Mesendoderm (in vitro differentiated cells): ENCODE measurements at places on chromosomes 2 and 18.

DNA sequence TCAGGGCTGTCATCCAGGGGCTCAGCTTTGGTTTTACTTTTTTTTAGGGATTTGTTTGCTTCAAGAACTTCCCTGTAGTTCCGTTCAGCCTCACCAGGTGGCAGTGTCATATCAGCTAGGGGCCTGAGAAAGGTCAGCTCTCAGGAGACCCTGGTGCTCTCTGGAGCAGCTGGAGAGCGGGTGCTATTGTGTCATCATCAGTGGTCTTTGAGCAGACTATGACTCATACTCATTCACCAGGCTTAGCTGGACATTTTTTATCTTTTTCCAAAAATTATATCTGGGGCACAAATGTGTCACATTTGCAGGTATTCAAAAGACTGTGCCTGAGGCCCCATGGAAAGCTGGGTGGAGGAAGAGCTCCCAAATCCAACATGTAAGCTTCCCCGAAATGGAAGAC, 24.4 kb downstream of the ZNF892 start:
- DNase-seq: peak; percentile 90

DNA sequence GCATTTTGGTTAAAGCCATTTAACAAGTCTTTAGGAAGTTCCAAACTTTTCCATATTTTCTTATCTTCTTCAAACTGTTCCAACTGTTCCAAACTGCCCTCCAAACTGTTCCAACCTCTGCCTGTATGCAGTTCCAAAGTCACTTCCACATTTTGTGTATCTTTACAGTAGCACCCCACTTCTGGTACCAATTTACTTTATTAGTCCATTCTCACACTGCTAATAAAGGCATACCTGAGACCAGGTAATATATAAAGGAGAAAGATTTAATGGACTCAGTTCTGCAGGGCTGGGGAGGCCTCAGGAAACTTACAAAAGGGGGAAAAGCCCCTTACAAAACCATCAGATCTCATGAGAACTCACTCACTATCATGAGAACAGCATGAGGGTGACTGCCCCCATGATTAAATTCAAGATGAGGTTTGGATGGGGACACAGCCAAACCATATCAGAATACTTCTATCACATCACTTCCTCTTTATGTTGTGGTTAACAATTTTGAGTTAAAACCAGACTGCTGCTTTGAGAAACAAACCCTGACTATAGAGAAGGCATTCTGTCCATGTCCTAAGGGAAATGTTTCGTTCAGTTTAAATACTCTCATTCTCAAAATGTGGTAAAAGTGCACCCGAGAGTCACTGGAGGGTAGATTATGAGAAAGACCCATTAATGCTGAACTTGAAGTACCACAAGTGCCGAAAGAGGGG, 11.0 kb downstream of the IL18R1 start:
- DNase-seq: no peak

DNA sequence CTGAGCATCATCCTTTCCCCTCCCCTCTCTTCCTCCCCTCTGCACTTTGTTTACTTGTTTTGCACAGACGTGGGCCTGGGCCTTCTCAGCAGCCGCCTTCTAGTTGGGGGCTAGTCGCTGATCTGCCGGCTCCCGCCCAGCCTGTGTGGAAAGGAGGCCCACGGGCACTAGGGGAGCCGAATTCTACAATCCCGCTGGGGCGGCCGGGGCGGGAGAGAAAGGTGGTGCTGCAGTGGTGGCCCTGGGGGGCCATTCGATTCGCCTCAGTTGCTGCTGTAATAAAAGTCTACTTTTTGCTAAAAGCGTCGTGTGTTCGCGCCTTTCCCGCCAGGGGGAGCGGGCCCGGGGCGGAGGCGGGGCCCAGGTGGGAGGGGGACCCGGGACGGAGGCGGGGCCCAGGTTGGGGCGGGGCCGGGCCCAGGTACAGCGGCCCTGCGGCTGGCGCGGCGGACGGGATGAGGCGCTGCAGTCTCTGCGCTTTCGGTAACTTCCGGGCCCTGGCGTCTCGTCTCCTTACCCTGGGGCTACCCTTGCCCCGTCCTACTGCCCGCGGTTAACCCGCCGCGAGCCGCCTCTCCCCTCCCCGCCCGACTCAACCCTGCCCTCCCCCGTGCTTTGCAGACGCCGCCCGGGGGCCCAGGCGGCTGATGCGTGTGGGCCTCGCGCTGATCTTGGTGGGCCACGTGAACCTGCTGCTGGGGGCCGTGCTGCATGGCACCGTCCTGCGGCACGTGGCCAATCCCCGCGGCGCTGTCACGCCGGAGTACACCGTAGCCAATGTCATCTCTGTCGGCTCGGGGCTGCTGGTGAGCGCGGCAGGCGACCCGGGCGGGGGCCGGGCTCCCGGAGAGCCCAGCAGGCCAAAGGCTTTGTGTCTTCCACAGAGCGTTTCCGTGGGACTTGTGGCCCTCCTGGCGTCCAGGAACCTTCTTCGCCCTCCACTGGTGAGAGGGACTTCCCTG, at the start of gene KRTCAP3:
KRTCAP3 (plus strand) TSS at position 424 of the 962 bp plus-strand sequence; CDS start at position 456, 32 bp downstream.
- DNase-seq: peak; percentile 94

DNA sequence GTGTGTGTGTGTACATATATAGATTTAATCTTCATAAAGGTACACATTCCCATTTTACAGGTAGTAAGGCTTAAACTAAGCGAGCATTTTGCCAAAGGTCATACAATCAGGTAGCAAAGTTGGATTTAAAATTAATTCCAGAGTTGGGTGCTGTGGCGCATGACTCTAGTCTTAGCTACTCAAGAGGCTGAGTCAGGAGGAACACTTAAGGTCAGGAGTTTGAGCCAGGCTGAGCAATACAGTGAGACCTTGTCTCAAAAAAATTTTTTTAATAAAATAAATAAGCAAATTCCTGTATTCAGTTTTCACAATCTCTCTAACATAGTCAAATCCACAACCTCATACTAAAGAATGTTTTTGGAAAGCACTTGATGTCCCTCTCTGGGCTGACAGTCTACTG, 111.5 kb upstream of the LDLRAD4 start:
- DNase-seq: no peak

GRCh38 chr2:113282747-113283533, 4.2 kb upstream of the PAX8 start:
- DNase-seq: peak; percentile 68

DNA sequence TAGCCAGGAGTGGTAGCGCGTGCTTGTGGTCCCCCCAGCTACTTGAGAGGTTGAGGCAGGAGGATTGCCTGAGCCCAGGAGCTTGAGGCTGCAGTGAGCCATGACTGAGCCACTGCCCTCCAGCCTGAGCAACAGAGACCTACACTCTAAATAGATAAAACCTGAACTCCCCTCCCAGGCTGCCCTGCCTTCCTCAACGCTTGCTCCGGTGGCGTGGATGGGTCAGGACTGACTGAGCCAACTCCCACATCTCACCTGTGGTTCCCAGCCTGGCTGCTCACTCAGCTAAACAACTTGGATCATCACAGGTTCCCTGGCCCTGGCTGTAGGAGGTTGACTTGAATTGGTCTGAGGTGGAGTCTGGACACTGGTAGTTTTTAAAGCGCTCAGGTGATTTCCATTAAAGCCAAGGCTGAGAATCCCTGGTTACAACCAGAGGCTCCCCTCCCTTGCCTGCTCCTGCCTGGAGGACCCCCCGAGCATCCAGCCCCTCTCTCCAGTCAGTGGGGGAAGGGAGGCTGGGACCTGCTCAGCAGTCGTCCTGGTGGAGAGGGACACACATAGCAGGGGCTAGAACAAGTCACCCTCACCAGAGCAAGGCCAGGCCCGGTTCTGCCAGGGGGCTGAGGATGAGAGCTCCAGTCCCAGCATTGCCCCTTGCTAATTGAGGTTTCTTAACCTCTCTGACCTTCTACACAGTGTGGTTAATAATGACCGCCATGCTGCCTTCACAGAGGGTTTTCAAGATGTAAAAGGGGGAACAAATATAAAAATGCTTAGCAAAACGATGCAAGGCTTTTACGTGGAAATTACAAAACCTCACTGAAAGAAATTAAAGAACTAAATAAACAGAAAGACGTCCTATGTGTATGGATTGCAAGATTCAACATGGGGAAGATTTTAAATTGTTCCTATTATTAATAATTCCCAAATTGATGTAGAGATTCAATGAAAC, 46.9 kb upstream of the TAF1B start:
- no peak for DNase-seq

DNA sequence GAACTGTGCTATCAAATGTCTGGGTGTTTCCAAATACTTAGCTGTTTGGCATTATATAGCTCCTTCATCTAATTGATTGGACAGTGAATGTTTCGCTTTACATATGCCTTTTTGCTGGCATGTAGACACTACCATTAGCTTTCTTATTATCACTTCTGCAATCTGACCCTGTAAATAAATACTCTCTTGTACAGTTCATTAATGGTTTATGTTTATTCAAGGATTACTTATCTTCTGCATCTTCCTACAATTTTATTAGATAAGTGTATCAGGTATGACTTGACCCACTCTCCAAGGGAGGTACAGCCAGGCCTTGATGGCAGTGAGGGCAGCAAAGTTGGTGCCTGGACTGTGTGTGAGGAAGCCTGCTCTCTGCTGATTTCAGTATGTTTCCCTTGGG, 614.1 kb upstream of the SETBP1 start:
- no peak for DNase-seq

DNA sequence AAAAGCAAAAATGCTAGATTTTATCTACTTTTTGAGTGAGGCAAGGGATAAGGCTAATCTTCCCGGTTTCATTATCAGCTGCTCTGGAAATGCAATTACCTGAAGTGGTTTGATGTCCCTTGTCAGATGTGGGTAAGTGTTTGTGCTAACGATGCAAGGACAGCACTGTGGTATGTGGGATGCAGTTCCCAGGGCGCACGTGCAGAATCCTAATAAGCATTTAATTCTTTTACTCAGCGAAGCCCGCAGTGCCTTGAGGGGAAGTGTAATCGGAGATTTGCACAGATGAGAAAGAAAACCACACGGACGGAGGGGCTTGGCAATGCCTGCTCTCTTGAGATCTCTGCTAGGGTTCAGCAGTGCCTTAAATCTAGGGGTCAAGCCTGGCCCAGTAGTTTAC, 108.5 kb upstream of the LYPD6 start:
- DNase-seq: peak; percentile 90

DNA sequence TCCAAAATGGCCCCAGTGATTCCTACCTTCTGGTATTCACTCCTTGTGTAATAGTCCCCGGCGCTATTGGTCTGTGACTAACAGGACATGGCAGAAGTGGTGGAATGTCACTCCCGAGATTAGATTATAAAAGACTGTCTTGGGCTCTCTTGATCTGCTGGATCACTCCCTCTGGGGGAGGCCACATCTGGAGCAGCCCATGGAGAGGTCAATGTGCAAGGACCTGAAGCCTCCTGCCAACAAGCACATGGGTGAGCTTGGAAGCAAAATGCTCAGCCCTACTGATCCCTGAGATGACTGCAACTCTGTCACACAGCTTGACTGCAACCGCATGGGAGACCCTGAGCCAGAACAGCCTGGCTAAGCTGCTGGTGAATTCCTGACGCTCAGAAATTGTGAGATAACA, 94.3 kb upstream of the GLI2 start:
- peak; percentile 43 for DNase-seq

GRCh38 chr2:207123335-207123744, 42.4 kb downstream of the KLF7 start:
- peak; percentile 98 for DNase-seq

GRCh38 chr2:33236482-33237385, 239.7 kb upstream of the RASGRP3 start:
- DNase-seq: no peak

GRCh38 chr2:170391018-170391417, 213.1 kb downstream of the MYO3B start:
- no peak for DNase-seq

- DNase-seq: no peak
Measured at GRCh38 chr2:32925283-32925815, 21.4 kb upstream of the LTBP1 start.

GRCh38 chr2:28393114-28393836, 617 bp downstream of the FOSL2 start:
- peak; percentile 48 for DNase-seq

- no peak for DNase-seq
Measured at GRCh38 chr2:216243026-216243425, 129.3 kb downstream of the MARCHF4 start.

GRCh38 chr18:49997558-49997957, 184.2 kb upstream of the ACAA2 start:
- DNase-seq: peak; percentile 63

DNA sequence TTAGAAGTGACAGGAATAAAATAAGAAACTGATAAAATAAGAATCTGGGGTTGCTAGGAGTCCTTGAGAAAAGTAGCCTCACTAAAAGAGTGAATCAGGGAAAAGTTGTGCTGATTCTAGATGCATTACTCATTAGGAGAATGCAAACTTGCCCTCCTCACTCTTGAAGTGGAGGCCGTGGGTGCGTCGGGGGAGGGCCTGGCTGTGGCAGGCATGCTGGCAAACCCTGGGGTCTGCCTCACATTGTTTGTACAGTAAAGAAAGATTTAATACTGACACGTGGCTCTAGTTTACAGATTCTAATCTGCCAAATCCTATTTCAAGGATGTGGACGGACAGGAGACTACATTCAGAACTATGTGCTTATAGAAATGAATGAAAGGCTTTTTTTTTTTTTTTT, 41.9 kb downstream of the TANC1 start:
- peak; percentile 24 for DNase-seq

- DNase-seq: no peak
Measured at GRCh38 chr2:186687807-186688211, 6.1 kb upstream of the FAM171B start.

DNA sequence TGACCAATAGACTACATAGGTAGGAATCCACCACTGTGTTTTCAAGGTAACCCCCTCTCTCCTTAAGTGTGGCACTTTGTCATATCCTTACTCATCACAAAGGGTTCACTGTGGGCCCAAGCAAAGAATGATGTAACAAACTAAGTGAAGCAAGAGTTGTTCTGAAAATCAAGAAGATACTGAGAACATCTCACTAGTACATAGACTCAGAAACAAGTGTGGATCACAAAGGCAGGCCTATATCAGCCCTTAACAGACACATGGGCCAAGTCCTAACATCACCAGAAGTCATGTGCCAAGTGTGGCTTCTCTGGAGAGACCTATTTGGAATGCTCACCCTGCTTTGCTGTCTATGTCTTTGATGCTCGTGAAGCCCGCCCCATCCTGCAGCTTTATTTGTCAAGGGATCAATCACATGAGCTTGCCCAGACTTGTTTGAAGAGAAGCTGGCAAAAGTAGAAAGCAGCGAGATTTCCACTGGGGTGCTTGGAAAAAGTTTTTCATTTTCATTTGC, 131.2 kb upstream of the TTC39C start:
- DNase-seq: no peak

- DNase-seq: peak; percentile 88
Measured at GRCh38 chr2:76197842-76198448, 487.2 kb upstream of the GCFC2 start.

DNA sequence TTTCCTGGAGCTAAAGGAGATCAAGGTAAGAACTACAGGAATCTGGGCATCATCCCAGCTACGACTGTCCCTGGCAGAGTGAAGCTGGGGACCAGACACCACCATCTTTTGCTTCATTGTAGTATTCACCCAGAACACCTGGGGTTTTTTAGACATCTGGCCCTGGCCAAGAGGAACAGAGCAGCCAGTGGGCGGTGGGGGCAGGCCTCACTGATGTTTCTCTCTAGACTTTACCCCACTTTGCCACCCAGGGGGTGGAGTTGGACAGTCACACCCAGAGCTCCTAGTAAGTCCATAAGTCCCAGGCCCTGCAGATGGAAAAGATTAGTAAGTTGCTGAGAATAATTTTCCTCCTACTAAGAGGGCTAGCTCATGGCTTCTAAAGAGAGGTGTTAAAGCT, 39.6 kb downstream of the MARCO start:
- no peak for DNase-seq

- DNase-seq: no peak
Measured at GRCh38 chr2:215137741-215138340, 585 bp downstream of the ABCA12 start.
